ENCODE measurements at places on chromosomes 11 and 22.

- no peak for DNase-seq
These were observed 2.7 kb upstream of the PLAAT3 start for GRCh38 chr11:63616953-63617352.

DNA sequence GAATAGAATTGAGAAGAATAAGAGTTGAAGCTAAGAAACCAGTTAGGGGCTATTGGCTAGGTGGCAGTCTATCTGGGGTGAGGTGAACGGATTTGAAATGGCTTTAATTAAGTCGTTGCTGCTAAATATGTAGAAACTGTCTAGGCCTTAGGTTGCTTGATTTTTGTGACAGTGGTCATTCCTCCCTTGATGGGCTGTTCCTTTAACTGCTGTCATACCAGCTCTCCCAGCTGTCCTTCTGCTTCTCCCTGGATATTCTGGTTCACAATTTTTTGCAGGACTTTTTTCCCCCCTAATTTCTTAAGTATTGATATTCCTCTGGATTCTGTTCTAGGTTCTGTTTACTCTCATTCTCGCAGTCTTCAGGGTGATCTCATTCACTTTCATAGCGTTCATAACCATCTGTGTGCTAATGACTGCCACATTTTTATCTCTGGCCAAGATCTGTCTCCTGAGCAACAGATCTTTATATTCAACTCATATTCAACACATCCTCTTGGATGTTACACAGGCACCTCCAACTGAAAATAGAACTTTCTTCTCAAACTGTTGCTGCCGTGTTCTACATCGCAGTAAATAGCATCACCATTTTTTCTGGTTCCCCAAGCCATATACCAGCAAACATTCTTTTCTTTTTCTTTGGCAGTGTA lies 134.1 kb downstream of the UVRAG start:
- no peak for DNase-seq

DNA sequence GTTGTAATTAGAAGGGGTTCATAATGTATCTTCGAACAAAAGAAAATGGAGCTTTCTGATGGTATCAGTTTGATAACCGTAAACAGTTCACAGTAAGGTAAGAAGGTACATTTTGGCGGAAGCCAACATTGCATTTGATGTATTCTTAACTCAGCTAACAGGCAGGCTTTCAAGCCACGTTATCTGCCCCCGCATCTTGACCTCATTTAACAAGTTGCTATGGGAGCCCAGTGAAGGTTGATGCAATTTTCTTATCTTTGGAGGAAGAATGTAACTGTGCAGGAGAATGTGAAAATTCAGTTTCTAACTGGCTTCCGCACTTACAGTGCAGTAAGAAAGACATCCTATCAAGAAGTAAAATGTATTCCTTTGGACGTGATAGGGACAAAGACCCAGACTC lies 110.6 kb downstream of the ETS1 start:
- DNase-seq = no peak

GRCh38 chr11:119759324-119759723 lies 30.3 kb upstream of the NECTIN1 start:
- no peak for DNase-seq

- no peak for DNase-seq
These were observed 268.1 kb upstream of the ISX start for GRCh38 chr22:34797826-34798225.

DNA sequence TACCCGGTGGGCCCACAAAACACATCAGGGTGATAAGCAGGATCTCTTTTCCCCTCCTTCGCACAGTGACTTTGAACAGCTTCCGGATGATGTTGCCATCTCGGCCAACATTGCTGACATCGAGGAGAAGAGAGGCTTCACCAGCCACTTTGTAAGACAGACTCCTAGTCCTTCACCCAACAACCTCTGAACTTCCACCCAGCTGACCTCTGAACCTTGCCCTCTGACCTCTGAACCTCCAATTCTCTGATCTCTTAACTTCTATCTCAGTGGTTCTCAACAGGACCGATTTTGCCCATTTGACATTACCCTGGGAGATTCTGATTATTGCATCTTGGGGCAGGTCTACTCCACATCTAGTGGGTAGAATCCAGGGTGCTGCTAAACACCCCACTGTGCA lies 3.2 kb downstream of the NCF4 start:
- no peak for DNase-seq

- no peak for DNase-seq
These were observed 61.6 kb upstream of the PTPN5 start for GRCh38 chr11:18853086-18853720.

GRCh38 chr11:80959751-80960150 lies 1518.9 kb upstream of the TENM4 start:
- DNase-seq = no peak

DNA sequence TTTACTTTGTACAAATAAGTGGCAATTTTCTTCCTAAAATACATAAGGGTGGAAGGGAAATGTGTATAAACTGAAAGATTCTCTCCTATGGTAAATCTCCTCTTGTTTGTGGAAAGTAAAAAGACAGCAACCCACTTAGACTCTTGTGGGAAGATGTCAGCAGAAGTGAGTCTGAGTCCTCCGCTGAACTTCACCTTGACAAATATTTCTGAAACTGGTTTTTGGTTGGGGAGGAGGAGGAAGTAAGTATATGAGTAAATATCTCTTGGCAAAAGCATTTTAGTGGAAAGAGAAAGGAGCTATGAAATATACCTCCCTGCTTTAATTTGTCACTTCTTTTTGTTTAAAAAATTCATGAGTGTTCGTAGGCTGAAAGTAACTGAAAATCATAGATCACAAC lies 196.2 kb downstream of the KIRREL3 start:
- DNase-seq = no peak

GRCh38 chr11:6635082-6635932 lies 16.1 kb upstream of the TPP1 start:
- DNase-seq = no peak

DNA sequence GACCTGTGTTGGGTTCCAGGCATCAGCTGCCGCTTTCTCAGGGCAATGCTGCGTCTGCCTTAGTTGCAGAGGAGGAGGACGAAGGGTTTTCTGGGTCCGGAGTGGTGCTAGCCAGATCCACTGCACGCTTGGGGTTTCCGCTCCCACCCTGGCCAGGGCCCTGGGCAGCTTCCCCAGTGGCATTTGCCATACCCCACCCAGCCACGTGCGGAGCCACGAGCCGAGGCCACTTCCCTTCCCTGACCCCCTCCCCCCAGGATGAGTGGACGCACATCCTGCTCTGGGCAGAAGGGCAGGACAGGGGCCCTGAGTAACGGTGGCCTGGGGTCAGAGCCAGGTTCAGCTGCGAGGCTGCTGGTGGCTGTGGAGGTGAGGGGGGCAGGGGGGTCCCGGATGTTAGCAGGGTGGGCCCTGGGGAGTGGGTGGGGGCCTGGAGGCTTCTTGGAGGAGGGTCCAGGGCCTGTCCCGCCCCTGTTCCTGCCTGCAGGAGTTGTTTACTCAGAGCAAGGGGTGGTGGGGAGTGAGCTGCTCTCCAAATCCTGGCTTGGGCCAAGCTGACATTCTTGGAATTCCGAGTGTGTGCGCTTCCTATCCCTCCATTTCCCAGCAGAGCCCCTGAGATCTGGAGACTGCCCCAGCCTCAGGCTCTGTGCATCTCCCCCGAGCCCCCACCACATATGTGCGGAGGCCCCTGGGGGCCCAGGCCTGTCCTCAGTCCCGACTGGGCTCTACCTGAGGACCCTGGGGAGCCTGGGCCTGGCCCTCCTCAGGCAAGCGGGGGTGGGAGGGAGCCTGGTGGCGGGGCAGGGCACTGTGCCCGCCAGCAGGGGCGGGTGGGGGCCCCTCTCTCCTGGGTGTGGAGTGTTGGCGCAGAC lies 1.4 kb downstream of the TSPAN4 start:
- DNase-seq = no peak

DNA sequence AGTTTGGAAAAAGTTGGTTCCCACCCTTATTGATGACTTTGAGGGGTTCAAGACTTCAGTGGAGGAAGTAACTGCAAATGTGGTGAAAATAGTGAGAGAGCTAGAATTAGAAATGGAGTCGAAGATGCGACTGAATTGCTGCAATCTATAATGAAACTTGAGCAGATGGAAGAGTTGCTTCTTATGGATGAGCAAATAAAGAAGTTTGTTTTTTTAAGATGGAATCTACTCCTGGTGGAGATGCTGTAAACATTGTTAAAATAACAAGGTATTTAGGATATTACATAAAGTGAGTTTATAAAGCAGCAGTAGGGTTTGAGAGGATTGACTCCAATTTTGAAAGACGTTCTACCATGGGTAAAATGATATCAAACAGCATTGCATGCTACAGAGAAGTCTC lies 64.2 kb upstream of the GRK2 start:
- no peak for DNase-seq

DNA sequence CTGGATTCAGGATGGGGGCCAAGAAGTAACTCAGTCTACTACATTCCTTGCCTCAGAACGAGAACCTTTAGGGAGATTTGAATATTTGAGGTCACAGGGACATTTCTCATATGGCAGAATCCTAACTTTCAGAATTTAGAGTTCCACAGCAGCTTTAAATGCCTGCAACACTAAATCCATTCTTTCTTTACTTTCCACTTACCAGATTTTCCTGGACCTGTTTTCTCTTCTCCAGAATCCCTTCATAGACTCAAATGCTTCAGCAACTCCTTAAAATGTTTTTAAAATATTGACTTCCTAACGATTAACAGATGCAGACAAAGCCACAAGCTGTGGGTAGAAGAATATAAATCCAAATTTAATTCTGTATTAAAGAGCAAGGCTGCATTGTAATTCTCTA lies 63.1 kb downstream of the PRSS23 start:
- no peak for DNase-seq

- no peak for DNase-seq
These were observed 143.3 kb downstream of the WNT7B start for GRCh38 chr22:45833613-45834012.

GRCh38 chr11:111707039-111707690 lies 59.0 kb downstream of the PPP2R1B start:
- no peak for DNase-seq

GRCh38 chr11:15107730-15108515 lies 6.8 kb upstream of the INSC start:
- DNase-seq = no peak

GRCh38 chr11:118084247-118084646 lies 2.5 kb downstream of the SMIM35 start:
- DNase-seq = no peak

DNA sequence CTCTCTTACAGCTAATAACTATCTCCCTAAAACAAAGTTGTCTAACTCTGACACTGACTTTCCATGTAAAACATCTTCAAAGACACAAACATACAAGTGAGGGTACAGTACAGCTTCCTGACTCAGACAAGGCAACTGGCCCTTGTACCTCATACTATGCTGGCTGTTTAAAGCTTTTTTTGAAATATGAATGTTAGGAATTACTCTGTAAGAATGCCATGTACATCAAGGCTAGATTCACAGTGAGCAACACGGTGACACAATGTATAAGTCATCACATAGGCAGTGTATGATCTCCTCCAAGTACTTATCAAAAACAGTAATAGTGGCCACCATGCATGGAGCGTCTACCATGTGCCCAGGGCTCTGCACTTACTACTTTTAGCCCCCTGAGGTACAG lies 28.6 kb downstream of the ALG8 start:
- no peak for DNase-seq

DNA sequence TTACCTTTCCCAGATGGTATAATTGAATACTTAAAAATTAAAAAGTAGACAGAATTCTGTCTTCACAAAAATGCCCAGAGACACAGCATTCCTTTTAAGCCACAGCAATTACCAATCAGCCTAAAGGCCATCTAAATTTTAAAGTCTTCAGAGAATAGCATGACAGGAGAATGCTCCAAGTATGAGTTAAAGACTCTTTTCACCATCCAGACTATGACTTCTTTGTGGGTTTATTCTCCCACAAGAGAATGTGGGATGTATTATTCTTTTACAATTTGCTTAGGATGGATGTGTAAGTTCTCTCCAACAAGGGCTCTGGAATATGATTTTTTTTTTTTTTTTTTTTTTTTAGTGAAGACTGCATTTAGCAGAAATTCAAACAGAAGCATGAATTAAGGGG lies 249.9 kb downstream of the TTC28 start:
- DNase-seq = no peak

DNA sequence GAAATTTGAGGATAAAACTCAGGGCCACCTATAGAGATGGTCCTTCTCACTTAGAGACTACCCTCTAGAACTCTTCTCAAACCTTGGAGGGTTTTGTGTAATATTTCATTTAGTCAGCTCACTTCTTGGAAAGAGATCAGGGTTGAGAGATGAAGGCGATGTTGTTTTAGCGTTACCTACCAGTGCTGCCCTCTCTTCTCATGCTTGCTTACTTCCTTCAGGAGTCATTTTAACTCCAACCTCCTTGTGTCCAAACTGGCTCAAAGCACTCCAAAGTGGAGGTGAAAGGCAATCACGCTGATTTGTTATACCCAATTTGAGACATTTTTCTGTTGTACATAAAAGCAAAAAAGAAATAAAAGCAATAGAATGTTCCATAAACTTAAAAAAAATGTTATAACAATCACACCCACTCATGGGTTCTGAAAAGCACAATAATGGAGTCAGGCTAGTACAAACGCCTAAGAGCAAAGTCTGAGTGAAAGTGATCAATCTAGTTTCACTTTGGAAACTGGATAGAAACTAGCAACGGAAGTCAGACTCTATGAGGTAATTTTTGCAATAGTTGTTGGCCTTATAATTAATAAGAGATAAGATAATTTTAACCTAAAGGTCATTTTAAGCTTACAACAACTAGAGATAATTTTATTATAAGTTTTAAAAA lies 117.1 kb downstream of the MRTFA start:
- DNase-seq = no peak

GRCh38 chr11:304915-305843 lies 2.4 kb upstream of the IFITM2 start:
- DNase-seq = peak; percentile 70

Measured in activated CD4-positive, alpha-beta T cell treated with anti-CD3 and anti-CD28 coated beads, Interleukin-2, amount 50 U/mL, for 48 hours (primary cell).